ENCODE measurements at places on chromosomes 13 and 19.

DNA sequence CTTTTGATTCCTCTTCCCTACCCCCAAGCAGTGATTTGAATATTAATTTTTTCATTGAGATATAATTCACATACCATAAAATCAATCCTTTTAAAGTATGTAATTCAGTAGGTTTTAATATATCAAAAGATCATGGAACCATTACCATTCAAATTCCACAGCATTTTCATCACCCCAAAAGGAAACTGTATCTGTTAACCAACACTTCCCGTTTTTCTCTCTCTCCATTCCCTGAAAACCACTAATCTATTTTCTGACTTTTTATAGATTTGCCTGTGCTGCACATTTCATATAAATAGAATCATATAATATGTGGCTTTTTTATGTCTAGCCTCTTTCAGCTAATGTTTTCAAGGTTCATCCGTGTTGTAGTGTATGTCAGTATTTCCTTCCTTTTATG lies 107.1 kb downstream of the PAN3 start:
- DNase-seq, result no peak

DNA sequence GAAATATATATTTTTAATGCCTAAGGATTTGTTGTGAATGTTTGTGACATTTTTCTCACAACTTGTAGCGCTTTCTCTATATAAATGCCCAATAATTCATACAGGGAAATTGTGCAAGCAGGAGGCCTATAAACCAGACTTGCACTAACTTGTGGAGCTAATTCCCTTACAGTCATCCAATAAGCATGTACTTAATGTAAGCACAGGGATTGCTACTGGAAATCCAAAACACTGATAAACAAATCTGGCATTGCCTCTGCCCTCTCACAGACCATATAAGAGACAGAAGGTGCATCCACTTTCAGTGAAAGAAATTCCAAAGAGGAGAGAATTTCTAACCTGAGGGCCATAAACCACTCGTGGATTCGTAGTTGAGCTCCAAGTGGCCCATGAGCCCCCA lies 518.8 kb downstream of the MYO16 start:
- no peak for DNase-seq

DNA sequence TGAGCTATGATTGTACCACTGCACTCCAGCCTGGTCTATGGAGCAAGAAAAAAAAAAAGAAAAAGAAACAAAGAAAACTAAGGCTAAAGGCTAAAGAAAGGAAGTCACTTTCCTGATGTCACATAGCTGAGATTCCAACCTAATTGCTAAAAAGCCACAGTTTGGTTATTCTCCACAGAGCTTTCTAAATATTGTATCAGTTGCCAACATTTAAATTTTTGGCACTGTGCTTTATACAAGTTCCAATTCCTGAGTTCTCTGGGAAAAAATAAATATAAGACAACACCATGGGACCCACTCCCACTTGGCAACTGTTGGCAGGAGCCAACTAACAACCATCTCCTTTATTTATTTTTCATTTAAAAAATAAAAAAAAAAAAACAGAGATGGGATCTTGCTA lies 11.2 kb upstream of the LYPD3 start:
- DNase-seq, result no peak

- no peak for DNase-seq
Measured at GRCh38 chr19:38012944-38013343, 105.9 kb downstream of the SIPA1L3 start.

DNA sequence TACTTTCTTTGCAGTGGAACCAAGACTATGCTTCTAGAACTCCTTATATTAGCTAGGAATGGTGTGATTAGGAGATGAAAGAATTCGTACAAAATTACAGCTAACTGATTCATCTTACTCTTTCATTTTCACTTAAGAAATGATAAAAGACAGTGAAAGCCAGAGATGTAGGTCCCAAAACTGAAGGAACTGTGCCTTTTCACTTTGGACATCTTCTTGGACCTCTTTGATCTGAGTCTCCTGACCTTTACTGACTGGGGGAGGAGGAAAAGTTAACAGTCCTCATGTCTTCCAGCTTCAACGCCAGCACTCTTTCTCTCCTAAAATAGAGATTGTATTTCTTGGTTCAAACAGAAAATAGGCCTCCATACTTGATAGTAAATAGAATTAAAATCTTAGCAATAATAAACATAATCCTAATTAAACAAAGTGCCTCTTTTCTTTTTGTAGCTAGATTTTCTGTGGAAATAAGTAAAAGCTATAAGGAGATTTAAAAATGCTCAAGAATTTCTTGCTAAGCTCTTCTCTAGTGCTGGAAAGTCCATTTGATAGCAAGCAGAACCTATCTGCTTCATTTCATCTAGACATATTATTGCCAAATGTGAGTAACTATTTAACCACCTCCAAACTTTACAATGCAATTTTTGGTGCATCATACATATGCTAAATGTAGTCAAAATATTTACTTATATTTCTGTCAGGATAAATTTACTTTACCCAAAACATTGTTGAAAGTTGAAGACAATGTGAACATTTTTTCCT lies 109.4 kb upstream of the POSTN start:
- DNase-seq, result no peak

GRCh38 chr19:41726493-41726892 lies 18.1 kb downstream of the CEACAM5 start:
- DNase-seq, result no peak

DNA sequence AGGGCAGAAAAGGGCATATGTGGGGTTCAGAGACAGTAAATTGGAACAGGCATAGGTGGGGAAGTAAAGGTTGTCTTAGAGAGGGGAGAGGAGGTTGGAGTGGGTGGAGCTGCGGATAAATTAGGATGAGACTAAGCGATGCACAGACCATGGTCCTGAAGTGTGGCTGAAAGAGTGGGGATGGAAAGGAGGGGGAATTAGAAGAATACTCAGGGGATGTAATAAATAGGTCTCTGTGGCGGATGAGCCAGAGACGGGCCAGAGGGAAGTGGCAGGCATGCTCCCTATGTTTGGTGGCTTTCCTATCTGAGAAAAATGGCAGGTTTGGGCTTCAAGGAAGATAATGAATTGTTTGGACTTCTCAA lies 123.4 kb downstream of the OLFM4 start:
- no peak for DNase-seq

DNA sequence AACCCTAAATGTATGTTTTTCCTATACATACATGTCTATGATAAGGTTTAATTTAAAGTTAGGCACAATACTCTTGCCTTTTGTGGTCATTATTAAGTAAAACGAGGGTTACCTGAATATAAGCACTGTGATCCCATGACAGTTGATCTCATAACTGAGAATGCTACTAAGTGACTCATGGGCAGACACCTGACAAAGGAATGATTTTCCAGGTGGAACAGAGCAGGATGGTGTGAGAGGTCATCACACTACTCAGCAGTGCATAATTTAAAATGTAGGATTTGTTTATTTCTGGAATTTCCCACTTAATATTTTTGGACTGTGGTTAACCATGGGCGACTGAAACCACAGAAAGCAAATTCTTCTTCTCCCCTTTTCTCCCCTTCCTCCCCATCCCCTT lies 178.9 kb downstream of the UGGT2 start:
- DNase-seq, result no peak

DNA sequence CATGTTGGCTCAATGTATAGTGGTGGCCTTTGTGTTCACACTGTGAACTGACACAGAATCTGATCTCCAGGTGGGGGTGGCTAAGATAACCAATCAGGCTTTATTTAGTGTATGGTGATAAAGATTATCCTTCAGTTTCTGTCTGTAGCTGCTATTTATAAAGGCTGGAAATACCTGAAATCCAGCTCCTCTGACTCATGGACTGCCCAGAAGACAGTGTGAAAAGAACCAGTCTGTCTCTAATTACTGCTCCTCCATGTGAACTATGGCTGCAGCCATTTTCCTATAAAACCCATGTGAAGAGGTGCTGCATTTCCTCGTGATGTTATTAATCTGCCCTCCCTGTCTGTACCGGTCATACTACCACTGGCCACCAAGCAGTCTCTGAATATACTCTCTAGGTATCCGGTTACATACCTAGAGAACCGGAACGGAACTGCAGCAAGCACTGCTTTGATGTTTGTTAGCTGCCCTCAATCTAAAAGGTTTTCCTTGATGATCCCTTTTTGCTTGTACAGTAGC lies 238.0 kb downstream of the LHFPL6 start:
- no peak for DNase-seq

DNA sequence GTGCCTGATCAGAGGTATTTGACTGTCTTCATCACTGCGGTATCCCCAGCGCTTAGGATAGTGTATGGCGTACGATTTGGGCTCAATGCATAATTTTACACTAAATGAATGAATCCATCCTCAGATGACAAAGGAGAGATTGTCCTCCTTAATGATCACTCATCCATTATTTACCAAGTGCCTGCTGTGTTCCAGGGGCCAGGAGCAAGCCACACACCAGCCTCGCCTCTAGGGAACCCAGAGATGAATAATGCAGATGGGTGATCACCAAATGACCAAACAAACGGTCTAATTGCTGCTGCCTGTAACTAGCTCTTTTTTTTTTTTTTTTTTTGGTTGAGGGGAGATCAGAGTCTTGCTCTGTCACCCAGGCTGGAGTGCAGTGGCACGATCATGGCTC lies 5.9 kb upstream of the GPR32 start:
- DNase-seq, result no peak

GRCh38 chr13:32205431-32206096 lies 109.6 kb downstream of the ZAR1L start:
- DNase-seq, result no peak
